ENCODE measurements at places on chromosomes 7 and 10.

DNA sequence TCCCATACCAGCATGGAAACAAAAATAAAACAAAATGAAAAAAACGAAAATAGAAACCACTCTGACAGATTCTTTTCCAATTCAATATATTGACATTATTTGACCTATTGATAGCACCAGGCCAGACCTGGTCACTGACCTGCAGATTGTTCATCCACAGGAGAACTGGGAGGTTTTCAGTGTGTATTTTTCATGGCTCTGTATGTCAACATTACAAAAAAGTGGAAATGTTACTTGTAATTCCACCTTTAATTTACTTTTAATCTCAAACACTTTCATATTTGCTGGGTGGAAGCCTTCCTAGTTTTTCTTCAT, 2.9 kb downstream of the HKDC1 start:
- DNase-seq = no peak

DNA sequence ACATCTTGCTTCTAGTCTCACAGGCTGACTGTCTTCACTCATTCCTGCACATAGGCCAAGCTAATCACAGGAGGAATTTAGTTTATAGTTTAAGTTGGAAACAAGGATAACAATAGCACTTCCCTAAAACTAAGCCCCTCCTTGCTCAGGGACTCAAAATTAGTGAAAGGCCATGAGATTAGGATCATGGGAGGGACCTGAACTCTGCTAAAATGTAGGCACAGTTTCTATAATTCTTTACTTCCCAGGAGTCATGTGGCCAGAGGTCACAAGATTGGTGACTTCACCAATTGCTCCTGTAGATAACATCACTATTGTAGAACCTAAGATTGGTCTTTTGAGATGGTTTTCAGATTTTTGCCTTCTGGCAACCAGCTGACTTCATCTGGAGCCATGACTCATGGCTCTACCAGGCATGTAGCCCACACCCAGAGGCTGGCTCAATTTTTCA, 14.8 kb upstream of the UPP1 start:
- no peak for DNase-seq

DNA sequence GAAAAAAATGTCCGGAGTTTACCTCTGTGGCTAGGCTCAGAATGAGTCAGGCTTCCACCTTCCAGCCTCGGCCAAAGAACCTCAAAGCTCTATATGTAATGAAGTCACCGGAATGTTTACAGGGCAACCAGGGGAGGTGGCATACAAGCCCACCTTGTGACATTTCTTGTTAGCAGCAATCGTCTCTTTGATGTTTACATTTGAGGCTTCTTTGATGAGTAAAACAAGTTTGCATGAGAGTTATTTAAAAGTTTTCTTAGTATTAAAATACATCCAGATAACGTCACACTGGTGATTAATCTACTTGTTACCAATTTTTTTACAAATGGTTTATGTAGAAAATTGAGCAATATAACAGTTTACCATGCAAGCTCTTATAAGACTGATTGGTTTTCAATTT, 133.1 kb upstream of the ADAM12 start:
- DNase-seq = no peak

DNA sequence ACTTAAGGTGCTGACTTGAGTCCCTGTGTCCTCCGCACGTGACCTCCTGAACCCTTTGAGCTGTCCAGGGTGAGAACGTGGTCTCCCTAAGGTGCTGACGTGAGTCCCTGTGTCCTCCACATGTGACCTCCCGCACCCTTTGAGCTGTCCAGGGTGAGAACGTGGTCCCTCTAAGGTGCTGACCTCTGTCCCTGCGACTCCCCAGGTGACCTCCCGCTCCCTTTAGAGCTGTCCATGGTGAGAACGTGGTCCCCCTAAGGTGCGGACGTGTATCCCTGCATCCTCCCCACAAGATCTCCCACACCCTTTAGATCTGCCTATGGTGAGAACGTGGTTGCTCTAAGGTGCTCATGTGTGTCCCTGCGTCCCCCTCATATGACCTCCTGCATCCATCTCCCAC, 174.3 kb downstream of the ADARB2 start:
- DNase-seq = no peak

GRCh38 chr7:107122486-107122911, 46.3 kb upstream of the HBP1 start:
- no peak for DNase-seq

GRCh38 chr7:31076051-31076450, 23.9 kb downstream of the ADCYAP1R1 start:
- DNase-seq = no peak

DNA sequence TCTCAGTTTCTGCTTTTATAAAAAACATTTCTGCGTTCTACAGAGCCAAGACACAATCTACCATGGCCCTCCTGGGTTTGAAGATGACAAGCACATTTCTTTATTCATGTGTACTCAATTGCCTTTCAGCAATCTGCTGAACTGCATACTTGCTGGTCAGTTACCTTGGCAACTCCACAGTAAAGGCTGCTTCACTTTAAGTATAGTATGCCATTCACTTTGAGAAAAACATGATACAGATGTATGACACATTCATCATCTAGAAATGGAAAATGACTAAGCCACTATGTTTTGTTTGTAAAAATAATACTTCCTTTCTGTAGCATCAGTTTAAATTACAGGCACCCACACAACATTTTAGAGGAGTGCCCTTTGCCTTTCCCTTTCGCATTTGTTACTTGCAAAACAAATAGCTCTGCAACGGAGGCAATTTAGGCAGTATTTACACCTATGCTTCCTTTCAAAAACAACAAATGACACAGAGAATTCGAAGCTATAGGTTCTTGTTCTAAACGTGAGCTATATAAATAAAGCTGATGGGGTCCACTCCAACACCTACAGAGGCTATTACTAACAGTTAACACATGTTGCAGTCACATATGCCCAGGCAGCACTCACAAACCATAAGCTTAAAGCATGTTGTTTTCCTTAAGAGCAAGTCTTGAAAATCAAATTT, 23.5 kb downstream of the SGCE start:
- no peak for DNase-seq
